ENCODE measurements at places on chromosomes 7 and 10.

DNA sequence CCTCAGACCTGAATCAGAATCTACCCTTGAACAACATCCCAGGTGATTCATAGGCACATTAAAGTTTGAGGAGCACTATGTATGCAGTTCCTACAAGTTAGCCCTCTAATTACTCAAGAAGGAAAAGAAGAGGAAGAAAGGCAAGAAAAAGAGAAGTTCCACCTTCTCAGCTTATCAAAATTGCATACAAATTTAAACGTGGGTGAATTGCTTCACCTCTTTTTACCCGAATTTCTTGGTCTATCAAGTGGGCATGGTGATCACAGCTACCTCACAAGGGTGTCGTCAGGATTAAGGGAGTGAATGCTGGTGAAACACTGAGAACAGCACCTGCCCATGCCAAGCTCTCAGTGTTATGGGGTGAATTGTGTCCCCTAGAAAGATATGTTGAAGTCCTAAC lies 43.8 kb upstream of the PAPSS2 start:
- DNase-seq: no peak

DNA sequence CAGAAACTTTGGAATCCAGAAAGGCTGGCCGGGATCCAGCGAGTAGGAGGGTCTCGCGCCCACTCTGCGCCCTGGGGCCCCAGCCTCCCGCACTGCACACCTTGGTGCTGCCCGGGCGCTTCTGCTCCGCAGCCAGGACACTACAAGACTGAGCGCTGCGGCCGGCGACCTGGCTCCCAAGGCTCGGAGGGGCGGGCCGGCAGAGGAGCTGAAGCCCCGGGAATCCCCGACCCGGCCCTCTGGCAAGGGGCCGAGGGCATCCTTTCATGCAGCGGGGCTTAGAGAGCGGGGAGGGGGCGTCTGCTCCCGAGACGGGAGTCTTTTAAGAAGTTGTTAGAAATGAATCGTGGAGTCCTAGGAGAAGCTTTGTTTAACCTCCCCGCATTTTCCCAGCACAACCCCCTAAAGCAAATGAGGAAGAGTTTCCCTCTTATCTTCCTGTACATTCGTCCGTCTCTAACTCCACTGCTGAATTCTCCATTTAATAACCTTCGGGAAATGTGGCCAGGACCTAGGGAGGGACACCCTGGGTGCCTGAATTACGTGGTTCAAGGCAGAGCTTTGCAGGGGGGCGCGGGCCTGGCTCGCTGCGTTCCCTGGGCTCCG lies 1.1 kb downstream of the VWC2 start:
- no peak for DNase-seq

DNA sequence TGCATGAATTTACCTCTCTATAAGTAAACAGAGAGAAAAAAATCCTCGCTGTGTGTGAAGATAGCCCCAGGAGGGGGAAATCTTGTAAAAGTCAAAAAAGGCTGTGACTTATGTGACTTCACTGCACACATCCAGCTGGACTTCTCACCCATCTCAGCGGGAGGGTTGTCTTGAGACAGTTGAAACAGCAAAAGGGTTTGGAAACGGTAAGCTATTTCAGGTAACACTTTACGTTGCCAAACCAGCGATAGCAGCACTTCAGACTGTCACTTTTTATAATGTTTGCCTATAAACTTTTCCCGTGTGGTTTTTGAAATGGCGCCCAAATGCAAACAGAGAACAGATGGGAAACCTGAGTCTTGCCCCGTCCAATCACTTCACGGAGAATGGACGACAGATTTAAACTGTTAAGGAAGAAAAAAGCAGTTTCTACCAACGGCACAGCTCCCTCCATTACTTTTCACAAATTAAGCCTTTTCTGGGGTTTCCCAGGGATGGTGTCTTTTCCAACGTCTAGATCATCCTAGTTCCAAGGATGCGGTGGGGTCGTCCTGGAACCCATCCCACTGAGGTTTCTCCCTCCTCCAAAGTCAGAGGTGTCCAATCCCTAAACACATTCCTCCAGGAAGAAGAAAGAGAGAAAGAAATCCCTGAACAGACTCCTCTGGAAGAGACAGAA lies 25.2 kb downstream of the FGFR2 start:
- no peak for DNase-seq

GRCh38 chr10:103277713-103278536 lies 987 bp downstream of the INA start:
- DNase-seq: no peak

- no peak for DNase-seq
Observed at GRCh38 chr10:71092812-71093401, 119.5 kb upstream of the UNC5B start.

- no peak for DNase-seq
Observed at GRCh38 chr10:126628746-126629145, 41.7 kb downstream of the C10orf90 start.

- no peak for DNase-seq
Observed at GRCh38 chr10:59904426-59905065, 1.8 kb downstream of the CCDC6 start.

DNA sequence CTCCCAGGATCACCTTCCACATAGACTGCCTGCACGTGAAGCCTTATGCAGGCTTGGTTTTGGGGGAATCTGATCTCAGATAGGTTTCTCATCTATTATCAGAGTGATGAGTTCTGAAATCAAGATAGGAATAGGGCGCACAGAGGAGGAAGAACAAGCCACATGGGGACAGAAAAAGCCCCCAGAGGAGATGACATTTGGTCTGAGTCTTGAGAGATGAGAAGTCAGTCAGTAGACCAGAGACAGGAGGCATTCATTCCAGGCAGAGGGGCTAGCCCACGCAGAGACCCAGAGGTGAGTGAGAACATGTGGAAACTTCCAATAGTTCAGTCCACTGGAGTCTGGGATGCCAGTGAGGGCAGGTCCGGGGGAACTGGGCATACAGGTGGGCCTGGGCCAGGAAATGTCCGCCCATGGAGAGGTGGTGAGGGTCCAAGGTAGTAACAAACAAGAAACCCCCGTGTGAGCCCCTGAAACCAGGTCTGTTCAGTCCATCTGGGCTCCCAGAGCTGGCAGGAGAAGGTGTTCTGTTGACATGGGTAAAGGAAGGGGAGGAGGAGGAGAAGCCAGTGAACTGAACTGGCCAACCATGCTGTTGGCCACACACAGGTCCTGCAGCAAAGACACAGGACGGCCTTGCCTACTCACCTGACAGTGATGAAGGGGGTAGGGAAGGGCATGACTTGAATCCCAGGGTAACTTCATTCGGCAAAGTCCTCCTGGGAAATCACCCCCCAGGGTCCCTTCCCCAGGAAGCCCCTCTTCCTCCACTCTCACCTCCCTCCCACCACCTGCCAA lies 69.3 kb upstream of the SMNDC1 start:
- DNase-seq: no peak

GRCh38 chr10:98167191-98167590 lies 32.7 kb downstream of the R3HCC1L start:
- no peak for DNase-seq

DNA sequence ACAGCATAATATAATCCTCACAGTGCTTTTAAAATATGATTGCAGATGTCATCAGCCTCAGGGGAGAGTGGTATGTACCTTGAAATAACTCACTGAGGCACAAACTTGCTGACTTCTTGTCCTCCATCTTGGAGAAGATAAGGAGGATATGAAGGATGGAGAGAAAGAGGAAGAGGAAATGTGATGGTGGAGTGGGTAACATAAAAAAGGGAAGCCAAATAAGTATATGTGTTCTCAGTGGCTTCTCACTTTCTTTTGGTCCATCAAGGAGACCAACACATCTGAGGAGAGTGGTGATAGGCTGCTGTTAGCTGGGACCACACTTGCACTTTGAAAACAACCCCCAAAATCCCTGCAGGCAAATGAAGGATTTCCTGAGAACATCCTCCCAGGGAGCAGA lies 21.6 kb upstream of the ZNF37A start:
- no peak for DNase-seq

GRCh38 chr7:108794466-108794865 lies 224.8 kb downstream of the DNAJB9 start:
- DNase-seq: no peak

GRCh38 chr7:6274743-6275142 lies 2.3 kb upstream of the CYTH3 start:
- no peak for DNase-seq

- DNase-seq: no peak
Observed at GRCh38 chr10:105241254-105241653, 600.2 kb downstream of the SORCS3 start.

DNA sequence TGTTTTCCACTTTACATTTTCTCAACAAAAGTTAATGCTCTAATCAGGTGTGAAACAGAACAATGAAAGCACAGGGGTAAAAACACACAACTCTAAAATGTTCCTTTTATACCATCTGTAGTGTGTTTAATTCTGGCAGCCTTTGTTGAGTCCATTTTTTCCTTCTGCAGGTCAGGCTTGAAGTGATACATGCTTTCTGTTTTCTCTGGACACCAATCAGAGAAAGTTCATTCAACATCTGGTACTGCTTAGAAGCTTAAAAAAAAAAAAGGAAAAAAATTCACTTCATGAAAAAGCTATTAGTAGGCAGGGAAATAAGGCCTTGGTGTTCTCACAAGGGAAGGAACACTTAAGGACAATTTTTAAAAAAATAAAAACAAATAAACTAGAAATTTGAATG lies 231.3 kb upstream of the RHOBTB1 start:
- DNase-seq: no peak

- no peak for DNase-seq
Observed at GRCh38 chr10:66981361-66982052, 55.7 kb downstream of the LRRTM3 start.

DNA sequence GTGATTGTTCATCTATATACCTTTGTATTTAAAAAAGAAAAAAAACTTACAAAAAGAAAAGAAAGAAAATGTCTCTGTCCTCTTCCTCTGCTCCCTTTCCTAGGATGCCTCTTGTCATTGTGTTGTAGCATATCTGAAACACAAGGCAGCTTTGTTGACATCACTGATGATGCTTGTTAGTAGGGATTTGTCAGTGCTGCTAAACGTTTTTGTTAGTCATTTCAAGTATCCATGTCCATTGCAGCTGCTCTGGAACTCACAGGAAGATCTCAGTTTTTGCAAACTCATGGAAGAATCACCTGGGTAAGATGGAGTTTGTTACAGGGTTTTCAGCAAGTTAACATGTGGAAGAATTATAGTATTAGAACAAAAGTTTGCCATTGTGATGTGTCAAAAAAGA lies 123.6 kb downstream of the CCSER2 start:
- DNase-seq: no peak

DNA sequence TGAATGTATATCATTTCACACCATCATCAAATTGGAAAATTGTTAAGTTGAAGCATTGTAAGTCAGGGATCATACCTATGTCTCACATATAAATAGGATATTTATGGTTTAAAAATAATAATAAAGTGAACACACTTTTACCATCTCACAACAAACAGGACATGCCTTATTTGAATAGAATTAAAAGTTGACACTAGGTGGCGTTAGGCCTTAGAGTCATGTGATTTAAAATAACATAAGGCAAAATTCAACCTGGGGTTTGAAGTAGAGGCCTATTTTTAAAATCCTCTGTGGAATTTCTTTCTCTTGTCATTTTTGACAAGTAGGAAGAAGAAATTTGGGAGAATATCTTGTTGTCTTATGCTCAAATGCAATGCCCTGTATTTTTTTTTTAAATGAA lies 184.7 kb upstream of the PCDH15 start:
- DNase-seq: no peak

GRCh38 chr10:6581778-6582228 lies 1.7 kb upstream of the PRKCQ start:
- DNase-seq: no peak

GRCh38 chr7:101947899-101948298 lies 130.5 kb downstream of the CUX1 start:
- no peak for DNase-seq

DNA sequence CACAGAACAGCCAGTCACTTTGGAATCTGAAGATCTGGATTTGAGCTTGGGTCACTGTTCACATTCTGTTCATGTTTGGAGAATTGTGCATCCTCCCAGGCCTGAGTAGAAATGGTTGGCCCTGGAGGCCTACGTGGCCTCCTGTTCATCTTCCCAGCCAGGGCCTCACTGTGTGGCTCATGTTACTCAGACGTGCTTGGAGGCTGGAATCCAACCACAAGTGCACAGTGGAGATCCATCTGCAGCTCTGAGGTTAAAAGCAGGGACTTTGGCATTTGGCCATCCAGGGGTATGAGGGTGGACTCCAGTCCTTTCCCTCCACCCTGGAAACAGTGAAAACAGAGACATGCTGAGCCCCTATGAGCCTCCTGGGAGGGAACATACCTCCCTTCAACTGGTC lies 709.0 kb upstream of the IGFBP3 start:
- DNase-seq: no peak

DNA sequence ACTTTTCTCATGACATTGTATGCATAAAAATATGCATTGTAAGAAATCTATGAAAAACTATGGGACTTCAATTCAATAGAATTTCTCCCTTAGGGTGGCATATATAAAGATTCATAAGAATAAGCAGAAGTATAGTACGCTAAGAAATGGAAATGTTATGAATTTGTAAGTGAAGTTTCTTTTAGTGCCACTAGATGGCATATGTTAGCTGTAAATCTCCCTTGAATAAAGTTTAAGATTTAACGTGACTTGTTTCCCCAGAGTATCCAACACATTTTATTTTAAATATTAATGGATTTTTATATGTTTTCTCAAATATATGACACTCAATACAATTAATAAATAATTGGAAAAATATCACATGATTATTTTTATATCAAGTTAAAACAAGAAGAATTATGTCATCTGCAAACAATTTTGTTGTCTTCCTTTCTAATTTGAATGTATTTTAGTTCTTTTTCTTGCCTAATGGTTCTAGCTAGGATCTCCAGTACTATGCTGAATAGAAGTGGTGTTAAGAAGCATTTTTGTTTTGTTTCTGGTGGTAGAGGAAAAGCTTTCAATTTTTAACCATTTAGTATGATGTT lies 287.2 kb downstream of the HGF start:
- DNase-seq: no peak

- DNase-seq: no peak
Observed at GRCh38 chr7:27872356-27873275, 132.7 kb downstream of the TAX1BP1 start.

DNA sequence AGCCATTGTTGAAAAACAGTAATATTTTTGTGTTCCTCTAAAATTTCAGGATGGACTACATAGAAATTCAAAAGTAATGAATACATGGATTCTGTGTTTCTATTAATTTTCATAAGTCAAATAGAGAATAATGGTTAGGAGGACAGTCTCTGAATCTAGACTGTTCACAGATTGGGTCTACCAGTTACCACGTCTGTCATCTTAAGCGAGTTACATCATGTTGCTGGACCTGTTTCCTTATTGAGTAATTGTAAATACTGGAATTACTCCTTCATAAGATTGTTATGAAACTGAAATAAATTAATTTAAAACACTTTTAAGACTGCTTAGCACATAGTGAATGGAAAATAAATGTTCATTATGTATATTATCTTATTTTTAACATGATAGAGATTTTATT lies 172.3 kb downstream of the KCND2 start:
- DNase-seq: no peak

Data from activated gamma-delta T cell treated with Interleukin-2 at 50 U/mL for 16 hours (primary cell).